NCI-H1417 treated with DMSO at 0.1 percent for 48 hours (cell line): ENCODE measurements at places on chromosomes 1 and 21.

DNA sequence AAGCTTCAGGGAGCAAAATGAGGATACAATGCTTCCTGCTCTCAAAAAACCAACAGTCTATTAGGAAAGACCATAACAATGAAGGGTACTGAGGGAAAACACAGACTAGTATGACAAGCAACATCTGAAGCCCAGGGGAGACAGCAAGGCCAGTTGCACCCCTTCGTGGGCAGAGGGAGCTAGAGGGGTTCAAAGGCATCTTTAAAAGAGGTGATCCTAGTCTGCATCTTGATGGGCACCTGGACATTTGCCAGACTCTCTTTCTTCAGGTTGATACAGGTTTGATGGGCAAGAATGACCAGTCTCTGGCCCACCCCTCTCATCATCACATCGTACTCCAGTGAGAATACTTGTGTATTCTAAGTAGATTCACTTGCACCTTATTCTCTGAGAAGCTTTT is 177.7 kb downstream of the VAV3 start:
- peak; percentile 8 for DNase-seq

DNA sequence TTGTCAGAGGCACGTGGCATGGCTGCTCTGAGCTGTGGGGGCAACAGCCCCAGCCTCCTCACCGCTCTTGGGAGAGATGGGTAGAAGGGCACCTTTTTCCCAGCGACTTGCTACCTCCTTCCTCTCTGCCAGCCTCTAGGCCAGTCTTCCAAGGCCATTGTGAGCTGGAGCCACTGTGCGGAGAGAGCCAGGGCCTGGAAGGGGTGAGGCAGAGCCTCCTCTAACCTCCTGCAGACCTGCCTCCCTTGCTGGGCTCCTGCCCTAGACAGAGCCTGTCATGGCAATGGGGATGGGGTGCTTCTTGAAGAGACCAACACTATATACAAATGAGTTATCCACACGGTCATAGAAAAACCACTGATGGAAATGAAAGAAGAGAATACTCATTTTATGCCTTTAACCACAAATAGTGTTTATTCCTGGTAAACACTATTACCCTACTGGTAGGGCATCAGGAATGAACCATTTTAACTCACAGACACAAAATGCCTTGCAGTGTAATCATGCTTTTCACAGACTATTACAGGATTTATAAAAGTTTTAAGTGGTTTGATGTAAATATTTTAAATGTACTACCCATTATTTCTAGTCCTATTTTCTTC is 5.0 kb upstream of the IGFN1 start:
- no peak for DNase-seq

DNA sequence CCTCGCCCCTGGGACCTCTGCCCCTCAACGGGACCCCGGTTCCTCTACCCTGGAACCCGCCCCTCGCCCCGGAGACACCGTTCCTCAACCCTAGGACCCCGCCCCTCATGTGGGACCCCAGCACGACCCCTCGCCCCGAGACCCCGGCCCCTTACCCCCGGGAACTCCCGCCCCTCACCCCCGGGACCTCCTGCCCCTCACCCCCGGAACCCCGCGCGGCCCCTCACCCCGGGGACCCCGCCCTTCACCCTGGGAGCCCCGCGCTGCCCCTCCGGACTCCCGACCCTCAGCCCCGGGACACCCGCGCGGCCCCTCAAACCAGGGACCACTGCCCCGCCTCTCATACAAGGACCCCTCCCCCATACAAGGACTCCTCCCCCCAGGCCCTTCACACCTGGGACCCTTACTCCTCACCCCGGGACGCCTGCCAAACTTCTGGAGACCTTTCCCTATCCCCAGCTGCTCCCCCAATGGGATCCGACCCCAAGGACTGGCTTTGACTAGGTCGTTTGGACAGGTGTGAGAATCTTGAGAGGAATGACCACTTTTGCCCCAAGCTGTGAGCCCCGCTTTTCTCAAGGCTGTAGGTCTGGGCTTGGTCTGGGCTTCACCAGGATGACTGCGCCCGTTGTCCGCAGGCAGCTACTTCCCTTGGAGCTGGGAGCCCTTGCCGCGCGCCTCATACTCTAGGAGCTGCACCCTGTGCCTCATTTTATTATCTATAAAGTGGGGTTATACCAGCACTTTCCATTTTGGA is 843 bp downstream of the DIP2A start:
- DNase-seq = no peak

DNA sequence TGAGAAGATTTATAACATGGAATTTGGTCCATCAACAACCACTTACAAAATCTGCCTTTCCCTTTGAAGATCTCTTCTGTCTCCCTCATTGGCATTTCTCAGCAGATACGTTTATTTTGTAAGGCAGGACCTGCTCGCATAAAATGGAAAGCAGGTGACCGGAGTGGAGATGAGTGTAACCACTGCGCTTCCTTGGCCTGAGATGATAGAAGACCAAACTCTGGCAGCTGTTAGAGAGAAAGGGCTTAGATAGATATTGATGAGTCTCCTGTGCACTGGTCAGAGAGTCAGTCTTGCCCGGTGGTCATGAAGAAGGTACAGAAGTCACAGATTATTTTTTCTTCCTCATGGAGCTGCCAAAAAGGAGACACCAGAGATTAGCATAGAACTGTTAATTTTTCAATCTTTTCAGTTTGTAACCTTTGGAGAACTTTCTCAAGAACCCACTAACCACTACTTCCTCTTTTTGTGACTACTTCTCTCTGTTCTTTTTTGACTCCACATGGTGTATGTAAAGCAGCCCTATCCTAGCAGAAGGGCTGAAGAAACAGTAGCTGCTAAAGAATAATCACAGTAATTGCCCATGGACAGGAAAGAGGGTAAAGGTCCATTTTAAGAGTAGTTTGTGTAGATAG is 47.6 kb downstream of the FCRL3 start:
- no peak for DNase-seq

DNA sequence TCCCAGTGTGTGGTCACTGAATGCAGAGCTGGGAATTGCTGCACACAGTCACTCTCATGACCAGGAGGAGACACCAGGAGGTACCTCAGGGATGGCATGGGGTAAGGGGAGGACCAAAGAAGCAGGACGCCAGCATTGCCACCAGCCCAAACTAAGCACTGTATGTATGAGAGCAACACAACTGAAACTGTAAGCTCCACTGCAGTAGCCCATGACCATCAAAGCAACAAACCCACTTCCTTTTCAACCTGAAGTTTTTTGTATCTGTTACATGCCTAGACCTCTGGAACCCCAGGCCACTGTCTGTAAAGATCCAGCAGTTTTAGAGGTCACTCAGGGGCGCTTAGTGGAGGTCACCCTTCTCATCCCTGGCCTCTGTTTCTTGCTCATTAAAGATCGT is 164.3 kb downstream of the SETD4 start:
- DNase-seq = no peak

DNA sequence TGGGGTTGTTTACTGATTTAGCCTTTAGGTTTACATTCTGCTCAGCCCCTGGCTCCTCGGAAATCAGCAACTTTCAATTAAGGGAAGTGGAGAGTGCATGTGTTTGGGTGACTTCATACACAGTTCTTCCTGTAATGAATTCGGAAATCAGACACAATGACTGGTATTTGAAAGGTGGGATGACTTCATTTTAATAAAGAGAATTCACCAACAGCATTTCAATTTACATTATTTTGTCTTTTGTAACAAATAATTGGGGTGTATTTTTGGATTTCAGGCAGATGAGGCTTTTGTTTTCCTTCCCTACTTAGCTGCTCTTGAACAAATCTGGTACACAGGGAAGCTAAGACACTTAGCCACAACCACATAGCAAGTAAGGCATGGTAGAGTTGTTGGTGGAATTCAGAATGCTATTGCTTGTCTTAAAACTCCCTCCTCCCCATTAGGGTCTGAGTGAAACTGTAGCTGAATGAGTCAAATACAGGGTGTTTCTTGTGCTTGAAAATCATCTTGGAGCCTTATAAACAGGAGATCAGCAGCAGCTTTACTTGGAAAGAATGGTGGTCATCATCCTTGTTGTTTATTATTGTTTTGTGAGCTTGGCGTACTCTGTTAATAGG is 917 bp downstream of the STX12 start:
- no peak for DNase-seq

DNA sequence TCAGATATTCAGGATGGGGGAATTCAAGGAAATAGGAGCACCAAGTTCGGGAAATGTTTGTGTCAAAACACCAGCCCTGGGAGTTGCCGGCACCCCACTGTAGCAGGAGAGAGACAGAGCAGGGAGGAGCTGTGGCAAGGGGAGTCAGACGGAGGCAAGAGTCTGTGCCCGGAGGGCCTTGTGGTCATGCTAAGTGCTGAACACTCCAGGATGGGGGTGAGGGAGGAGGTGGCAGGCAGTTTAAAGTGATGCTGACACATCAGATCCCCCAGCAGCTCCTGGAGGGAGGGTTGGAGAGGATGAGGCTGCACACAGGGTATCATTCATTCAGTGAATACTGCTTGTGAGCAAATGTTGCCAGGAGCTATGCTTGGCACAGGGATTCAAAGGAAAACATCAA is 150.3 kb upstream of the ETV3 start:
- no peak for DNase-seq

DNA sequence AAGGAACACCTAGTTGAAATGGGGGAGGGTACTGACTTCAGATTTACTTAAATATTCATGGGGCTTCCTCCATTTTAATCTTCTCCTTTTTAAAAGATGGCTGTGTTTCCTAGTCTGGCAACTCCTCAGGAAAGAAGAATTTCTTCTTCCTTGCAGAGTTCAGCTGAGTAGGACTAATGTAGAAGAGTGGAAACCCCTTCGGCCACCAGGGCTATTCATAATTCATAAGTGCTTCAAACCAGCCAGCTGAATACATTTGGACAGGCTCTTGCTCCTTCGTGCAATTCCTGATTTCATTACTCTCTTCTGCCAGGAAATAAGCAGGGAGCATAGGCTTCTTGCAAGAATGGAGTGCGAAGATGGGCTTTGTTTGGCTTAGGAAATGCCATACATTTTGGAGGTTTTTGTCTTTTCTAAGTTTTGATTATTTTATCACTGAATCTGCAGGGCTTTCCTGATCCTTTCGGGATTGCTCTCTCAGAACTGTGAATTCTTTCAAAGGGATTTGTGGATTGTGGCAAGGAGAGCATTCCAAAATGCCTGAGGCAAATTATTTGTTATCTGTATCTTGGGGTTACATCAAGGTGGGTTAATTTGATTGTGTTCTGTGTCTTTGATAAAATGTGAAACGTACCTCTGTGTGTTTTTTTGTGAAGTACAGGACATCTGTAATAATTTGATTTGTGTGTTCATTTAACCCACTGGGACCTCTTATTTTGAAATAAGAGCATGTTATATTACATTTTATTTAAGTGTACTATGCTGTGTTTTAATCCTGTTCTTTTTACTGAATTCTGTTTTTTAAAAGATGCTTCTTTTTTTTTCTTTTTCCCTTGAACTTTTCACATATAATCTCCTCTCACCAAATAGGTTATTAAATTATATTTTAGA is 179.4 kb upstream of the SGIP1 start:
- DNase-seq = no peak

DNA sequence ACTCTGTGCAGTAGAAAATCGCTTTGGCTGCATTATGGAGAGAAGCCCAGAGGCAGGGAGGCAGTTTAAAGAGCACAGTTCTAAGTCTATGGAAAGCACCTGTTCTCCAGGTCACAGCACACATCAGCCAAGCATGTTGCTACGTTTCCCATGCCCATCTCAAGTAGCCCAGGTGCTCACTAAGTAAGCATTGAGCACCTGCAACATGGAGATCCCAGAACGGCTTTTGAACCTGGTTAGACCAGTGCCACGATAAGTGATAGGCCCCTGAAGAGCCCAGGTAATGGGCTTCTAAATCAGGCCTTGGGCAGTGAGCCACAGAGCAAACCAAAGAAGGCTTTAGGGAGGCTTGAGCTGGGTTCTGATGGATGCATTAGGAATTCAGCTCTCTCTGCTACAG is 186.2 kb downstream of the C1orf94 start:
- no peak for DNase-seq

- no peak for DNase-seq
Measured at GRCh38 chr1:16246961-16247360, 10.0 kb upstream of the CPLANE2 start.

GRCh38 chr1:2446394-2446793 is 29.7 kb upstream of the PLCH2 start:
- DNase-seq = no peak

DNA sequence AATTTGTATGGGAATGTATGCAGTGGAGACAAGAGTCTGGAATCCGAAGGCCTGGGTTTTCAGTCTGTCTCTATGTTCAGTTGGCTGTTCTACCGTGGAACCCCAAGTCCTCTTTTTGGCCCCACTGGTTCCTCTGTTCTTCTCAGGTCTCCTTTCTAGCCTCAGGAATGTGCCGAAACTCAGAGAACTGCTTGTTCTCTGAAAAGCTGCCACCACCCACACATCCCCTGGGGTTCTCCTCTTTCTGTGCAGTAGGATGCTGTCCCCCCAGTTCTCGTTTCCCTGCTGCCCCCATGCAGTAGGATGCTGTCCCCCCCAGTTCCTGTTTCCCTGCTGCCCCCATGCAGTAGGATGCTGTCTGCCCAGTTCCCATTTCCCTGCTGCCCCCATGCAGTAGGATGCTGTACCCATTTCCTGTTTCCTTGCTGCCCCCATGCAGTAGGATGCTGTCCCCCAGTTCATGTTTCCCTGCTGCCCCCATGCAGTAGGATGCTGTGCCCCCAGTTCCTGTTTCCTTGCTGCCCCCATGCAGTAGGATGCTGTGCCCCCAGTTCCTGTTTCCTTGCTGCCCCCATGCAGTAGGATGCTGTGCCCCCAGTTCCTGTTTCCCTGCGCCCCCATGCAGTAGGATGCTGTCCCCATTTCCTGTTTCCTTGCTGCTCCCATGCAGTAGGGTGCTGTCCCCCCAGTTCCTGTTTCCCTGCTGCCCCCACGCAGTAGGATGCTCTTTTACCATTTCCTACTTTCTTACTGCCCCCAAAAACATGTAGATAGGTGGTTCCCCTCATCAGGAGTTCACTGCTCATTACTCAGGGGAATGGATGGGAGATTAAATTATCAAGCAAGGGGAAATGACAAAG is 35.3 kb downstream of the OPTC start:
- no peak for DNase-seq

- peak; percentile 25 for DNase-seq
Measured at GRCh38 chr1:31811605-31812004, 4.2 kb downstream of the SPOCD1 start.

- DNase-seq = no peak
Measured at GRCh38 chr1:155178441-155179111, 4.9 kb downstream of the TRIM46 start.

DNA sequence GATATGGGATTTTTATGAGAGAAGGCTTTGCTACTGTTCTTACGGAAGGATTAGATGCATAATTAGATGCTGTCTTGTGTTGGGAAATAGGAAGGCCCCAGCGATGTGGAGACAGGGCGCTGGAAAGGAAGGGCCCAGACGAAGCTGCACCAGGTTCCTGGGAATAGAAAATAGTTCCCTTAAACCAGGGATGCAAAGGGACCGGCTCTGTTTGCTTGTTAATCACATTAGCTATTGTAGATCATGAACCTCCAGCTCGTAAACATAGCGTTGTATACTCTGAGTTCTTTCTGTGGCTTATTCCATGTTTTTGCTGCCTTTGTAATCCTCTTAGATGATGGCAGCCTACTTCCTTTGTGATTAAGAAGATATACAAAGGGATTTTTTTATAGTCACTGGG is 79.8 kb upstream of the COX20 start:
- DNase-seq = no peak
